Tibial nerve (tissue), 4 donors: ENCODE measurements at places on chromosomes 4 and X. TPM values are rescaled to one million over a fixed set of nuclear protein-coding genes. Genes with fewer than 3 reads are reported as not detected.

Gene GABRE
- 84.6 TPM for total RNA-seq

DNA sequence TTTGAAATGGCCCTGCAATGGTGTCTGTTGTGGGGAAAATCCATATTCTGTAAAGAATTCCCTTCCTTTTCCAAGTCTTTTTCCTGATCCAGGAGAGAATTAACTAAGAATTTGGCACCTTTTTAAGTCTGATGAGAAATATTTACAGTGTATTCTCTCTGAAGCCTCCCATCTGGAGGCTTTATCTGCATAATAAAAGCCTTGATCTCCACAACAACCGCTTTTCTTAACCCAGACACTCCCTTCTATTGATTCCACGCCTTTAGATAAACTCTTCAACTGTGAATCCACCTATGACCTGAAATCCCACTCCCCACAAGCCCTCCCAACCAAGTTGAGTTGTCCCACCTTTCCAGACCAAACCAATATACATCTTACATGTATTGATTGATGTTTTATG is 43.1 kb upstream of the TMPRSS11E start:
- no peak for DNase-seq

Gene TMEM156
- total RNA-seq: not detected

DNA sequence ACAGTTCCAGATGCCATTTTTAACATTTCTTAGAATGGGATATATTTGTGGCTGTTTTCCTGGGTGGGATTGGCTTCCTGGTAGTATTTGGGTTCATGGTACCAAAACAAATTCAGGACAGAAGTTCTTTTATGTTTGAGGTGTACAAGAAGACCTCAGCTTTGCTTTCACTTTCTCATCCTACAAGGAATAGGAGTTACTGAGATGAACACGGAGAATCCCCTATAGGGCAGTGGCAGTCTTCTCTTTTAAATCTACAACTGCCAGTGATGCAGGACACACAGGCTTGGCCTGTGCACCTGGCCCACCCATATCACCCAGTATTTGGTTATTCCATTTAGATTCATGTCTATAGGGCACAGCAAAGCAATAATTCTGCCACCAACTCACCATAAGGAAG is 35.2 kb downstream of the SLC10A7 start:
- DNase-seq: no peak

Gene MAGEA6
- not detected for total RNA-seq

GRCh38 chrX:37388413-37388812 is 39.2 kb downstream of the PRRG1 start:
- no peak for DNase-seq

GRCh38 chr4:40848251-40848650 is 98.5 kb downstream of the NSUN7 start:
- no peak for DNase-seq

- DNase-seq: no peak
These were observed 230.7 kb downstream of the DCLK2 start for GRCh38 chr4:150308824-150309472.

GRCh38 chrX:115941388-115941787 is 229.2 kb upstream of the AGTR2 start:
- no peak for DNase-seq

GRCh38 chr4:93187892-93188291 is 640.7 kb upstream of the ATOH1 start:
- no peak for DNase-seq
